ENCODE measurements at places on chromosomes 4 and X. TPM values are rescaled to one million over a fixed set of nuclear protein-coding genes. Genes with fewer than 3 reads are reported as not detected.

The ARHGAP6 gene
- not detected for polyA plus RNA-seq

The SLC10A7 gene
- 0.81 TPM for polyA plus RNA-seq

The TADA2B gene
- 13.5 TPM for polyA plus RNA-seq

The BEX1 gene
- 30.8 TPM for polyA plus RNA-seq

The RNF212 gene
- 1.7 TPM for polyA plus RNA-seq

The CRLF2 gene
- not detected for polyA plus RNA-seq

The CAMK2D gene
- 21.1 TPM for polyA plus RNA-seq

The JCHAIN gene
- polyA plus RNA-seq = 2,753 TPM

The HSD17B13 gene
- polyA plus RNA-seq = 0.13 TPM

The ARHGAP36 gene
- not detected for polyA plus RNA-seq

The GPC4 gene
- 10.3 TPM for polyA plus RNA-seq

The SHISA3 gene
- polyA plus RNA-seq = 32.3 TPM

The F8A1 gene
- polyA plus RNA-seq = 13.2 TPM

The SPANXN3 gene
- polyA plus RNA-seq = 1.8 TPM

The WDFY3 gene
- polyA plus RNA-seq = 4.7 TPM

Measured in small intestine (tissue), 16 donors.